ENCODE measurements at places on chromosomes 6 and 20.

DNA sequence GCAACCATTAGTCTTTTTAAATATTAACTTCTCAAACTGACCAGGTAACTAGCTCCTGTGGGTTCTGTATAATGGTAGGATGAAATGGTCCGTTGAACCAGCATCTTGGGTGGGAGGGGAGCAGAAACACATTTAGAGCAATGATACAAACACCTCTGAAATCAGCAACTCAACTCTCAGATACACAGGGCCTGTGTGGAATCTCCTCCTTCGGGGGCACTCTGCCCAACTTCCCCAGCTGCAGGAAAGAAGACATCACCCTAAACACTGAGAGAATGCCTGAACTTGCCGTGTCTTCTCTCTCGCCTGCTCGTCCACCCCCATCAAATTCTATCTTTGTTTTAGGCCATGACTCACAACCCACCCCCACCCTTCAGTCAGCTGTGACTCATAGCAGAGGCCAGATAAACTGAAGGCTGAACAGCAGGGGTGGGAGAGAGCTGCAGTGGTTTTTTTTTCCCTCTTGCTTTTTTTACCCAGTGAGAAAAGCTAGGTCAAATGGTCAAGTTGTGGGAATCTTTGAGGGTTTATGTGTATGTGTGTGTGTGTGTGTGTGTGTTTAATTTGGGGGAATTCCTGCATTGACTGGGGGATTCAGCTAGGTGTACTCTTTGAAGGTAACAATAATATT, 593.4 kb upstream of the JAG1 start:
- DNase-seq, result peak; percentile 90

- DNase-seq, result no peak
These were observed 117.3 kb downstream of the CRYBG1 start for GRCh38 chr6:106477790-106478189.

- DNase-seq, result no peak
These were observed 196.2 kb downstream of the BCKDHB start for GRCh38 chr6:80302716-80303115.

DNA sequence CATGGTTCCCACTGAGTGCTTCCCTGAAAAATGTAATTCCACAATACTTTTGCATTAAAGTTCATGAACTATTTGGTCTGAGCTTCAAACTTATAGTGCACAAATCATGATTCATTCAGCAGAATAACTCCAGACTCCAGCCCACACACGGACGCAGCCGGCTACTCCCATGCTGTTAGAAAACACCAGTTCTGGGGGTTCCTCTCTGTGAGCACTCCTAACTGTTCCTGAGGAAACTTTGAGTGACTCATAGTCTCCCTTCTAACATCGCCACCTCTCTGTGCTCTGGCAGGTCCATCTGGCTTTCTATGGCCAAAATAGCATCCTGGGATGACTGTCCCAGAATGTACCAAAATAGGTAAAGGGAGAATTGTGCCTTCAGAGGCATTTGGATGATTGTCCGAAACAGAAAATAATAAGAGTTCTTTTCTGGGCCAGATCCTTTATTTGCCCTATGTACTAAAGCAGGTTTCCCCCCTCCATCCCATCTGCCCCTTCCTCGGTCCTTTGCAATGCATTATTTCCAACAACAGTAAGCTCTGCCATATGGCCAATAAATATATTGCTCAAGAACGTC, 32.3 kb upstream of the LY86 start:
- DNase-seq, result no peak

GRCh38 chr20:11907621-11908020, 10.1 kb upstream of the BTBD3 start:
- peak; percentile 55 for DNase-seq
